ENCODE measurements at places on chromosomes 11 and 22.
A peak's percentile ranks its signal among the peaks of the same experiment; 100 is the strongest.

- no peak for DNase-seq
These were observed 19.2 kb downstream of the CELF1 start for GRCh38 chr11:47533690-47534151.

DNA sequence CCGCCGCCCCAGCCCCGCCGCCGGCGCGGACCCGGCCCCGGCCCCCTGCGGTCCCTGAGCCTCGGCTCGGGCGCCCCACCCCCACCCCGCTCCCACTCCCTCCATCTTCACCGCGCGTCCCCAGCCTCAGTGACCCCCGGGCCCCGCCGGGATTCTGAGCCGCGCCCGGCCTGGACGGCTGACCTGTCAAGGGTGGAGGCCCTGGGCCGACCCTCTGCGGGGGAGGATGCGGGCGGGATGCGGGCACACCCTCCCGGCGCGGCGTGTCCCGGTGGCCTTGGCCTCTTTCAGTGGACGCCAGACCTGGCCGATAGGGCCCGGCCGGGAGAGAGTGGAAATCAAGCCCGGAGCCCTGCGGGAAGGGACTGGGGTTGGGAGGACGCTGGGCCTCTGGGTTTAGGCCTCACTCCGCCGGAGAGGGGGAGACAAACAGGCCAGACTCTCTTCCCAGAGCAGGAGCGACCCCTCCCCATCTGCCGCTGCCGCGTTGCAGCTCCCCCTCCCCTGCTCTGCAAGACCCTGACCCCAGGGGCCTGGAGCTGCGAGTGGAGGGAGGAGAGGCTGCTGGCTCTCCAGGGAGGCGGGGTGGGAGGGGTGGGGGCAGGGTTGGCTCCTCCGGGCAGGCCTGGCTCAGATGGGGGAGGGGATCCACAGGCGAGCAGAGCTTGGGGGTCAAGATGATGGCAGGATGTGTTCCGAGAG is 525 bp downstream of the MAPK8IP2 start:
- DNase-seq, result no peak

DNA sequence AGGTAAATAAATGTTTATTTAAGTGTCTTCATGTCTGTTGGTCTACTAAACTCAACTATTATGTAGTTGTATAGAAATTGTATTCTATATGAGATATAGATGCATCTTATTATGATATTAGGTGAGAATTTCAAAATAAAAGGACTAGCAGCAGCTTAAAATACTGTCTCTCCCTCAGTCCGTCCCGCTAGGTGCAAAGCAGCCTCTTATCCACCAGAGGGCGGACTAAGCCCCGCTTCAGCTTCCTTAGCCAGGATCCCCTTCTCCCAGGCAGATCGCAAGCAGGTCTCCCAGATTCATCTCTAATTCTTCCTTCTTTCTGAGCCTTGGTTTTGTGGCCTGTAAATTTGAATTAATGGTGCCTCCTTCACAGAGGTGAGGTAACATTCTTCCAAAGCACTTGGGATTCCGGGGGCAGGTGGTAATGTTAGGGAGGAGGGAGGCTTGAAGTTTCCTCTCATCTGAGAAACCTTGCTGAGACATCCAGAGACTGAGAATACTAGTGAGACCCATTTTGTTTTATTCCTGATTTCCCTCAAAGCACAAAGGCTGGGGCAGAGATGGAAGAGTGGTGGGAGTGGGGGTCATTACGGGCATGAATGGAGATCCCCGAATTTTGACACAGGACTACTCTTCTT is 13.5 kb upstream of the INSC start:
- DNase-seq, result peak; percentile 58

- no peak for DNase-seq
These were observed 2.3 kb downstream of the SIK2 start for GRCh38 chr11:111604392-111605009.

DNA sequence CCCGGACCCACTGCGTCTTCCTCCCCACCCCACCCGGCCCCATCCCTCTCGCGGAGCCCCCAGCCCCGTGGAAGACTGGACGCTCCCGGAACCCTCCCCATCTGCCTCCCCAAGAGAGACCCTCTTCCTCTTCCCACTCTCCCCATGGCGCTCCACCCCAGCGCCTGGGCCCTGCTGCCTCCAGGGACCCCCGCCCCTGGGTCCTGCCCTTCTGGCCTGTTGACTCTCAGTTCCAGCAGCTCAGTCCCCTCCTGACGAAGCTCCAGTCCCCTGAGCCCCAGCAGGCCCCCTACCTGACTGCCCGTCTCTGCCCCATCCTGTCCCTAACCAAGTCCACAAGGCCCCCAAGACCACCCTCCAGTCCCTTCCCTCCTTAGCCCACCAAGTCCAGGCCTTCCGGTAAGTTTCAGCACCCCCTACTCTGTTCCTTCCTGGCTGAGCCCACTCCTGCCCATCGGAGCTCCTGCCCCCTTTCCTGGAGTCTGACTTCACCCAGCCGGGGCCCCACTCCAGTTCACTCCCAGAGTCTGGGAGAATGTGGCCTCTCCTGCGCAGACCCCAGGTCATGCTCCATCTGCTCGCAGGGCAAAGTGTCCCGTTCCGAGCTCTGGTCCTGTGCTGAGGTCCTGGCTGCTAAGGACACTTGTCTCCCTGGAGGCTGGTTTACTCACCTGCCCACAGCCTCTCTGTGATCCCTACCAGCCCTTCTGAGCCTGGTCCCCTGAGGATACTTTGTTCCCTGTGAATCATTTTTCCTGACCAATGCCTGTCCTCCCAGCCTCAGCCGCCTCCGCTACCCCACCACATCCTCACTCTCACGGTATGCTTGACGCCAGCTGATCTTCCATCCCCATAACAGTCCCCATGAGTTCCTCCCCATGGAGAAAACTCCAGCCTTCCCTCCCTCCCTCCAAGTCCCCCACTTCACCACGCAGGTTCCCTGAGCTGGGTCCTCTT is 722 bp downstream of the IFITM10 start:
- DNase-seq, result no peak
